GM06990 (cell line): ENCODE measurements at places on chromosomes 4 and X.

GRCh38 chr4:76895619-76896018 is 2.3 kb downstream of the SOWAHB start:
- DNase-seq: no peak

DNA sequence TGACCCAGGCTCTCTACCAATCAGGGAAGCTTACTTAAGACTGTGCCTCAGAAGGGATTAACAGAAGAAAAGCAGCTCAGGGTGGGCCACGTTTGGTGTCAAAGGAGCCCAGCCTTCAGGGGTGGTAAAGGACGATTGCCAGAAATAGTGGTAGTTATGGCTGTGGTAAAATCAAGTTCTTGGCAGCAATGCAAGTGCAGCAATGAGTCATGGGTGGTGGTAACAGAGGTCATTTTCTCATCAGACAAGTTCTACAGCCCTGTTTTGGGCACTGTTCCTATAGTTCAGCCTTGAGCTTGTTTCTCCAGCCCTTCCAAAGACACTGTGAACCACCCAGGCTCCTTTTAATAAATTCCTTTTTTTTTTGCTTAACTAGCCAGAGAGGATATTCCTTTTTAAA is 120.3 kb downstream of the EFHC2 start:
- DNase-seq: no peak

- DNase-seq: no peak
These were observed 3.5 kb downstream of the MND1 start for GRCh38 chr4:153348006-153348405.

DNA sequence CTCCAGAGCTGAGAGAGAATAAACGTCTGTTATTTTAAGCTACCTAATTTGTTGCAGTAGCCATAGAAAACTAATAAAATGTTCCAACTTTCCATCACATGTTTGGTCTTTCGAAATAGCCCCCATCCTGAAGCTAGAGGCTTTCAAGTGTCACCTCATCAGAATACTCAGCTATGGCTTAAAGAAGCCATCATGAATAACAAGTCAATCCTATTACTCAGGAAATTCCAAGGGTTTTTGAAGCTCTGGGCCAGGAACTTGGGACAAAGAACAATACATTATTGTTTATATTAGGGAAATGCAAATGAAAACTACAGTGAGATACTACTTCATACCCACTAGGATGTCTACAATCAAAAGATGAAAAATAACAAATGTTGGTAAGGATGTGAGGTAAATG is 42.2 kb downstream of the TBCK start:
- no peak for DNase-seq

DNA sequence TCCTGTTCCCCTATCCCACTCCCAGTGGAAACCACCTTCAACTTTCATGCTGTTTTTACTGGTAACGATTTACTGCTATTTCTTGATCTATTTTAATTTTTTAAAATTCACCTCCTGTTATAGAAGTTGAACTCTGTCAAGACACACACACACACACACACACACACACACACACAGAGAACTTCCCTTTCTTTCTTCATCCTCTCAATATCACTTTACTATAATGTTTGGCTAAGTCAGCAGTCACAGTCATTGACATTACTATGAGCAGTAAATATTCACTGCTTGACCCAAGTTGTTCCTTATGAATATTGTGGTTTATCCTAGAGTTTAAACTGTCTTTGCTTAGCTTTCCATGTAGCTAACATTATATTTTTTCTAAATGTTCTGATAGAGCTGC is 24.0 kb upstream of the SGMS2 start:
- no peak for DNase-seq

DNA sequence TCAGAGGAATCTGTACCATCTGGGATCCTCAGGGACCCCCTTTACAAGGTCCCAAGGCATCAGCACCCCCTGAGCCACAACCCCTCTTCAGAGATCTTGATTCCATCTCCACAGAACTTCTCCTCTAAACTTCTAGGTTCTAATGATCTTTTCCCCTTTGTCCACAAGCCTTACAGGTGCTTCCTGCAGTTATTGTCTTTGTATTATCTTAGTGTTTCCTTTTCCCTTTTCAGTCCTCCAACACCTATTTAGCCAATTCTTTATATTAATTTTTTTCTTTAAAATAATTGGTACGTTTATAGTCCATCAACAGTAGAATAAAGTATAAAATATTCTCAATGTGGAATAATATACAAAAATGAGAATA is 35.2 kb upstream of the FAM241A start:
- DNase-seq: no peak

DNA sequence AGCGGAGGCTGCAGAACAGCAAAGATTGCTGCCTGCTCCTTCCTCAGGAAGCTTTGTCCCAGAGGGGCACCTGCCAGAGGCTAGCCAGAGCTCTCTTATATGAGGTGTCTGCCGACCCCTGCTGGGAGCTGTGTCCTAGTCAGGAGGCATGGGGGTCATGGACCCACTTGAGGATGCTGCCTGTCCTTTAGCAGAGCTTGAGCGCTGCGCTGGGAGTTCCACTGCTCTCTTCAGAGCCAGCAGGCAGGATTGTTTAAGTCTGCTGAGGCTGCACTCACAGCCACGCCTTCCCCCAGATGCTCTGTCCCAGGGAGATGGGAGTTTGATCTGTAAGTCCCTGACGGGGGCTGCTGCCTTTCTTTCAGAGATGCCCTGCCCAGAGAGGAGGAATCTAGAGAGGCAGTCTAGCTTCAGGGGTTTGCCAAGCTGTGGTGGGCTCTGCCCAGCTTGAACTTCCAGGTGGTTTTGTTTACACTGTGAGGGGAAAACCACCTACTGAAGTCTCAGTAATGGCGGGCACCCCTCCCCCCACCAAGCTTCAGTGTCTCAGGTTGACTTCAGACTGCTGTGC is 10.9 kb downstream of the DCK start:
- peak; percentile 33 for DNase-seq

DNA sequence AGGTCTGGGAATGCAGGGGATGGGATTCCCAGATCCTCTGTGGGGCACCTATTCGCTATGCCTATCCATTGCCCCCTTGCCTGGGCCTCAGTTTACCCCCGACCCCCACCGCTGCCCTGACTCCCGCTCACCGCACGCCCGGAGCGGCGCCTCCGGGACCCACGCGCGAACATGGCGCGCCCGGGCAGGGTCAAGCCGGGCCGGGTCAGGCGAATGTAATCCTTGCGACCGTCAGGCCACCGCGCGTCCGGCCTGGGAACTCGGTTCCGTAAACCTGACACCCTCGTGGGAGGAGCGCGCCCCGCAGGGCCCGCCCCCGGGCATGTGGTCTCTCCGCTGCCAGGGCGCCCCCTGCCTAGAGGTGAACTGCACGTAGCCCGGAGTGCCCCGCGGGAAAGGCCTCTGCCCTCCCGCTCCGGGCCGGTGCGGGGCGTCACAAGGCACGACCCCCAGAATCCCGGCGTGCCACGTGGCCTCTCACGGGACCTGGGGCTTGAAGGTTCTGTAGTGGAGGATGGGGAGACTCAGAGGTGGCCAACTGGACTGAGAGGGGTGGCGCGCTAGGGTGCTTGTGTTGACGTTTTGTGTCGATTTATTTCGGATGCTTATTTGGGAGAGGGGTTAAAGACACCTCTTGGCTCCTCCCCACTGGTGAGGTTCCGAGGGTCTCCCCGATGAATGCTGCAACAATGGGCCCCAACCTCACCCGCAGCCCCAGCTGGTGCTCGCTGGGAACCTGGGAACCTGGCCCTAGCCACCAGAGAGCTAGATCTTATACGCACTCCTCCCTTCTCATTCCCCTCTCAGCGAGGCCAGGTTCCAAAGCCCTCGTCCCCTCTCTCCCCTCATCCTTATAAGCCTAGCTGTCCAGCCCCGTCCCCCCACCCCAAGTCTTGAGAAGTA is at the start of gene PRICKLE3:
TSS of gene PRICKLE3 (minus strand) at position 249 of the 903 bp plus-strand sequence. CDS start at position 173, 76 bp downstream.
- peak; percentile 87 for DNase-seq

DNA sequence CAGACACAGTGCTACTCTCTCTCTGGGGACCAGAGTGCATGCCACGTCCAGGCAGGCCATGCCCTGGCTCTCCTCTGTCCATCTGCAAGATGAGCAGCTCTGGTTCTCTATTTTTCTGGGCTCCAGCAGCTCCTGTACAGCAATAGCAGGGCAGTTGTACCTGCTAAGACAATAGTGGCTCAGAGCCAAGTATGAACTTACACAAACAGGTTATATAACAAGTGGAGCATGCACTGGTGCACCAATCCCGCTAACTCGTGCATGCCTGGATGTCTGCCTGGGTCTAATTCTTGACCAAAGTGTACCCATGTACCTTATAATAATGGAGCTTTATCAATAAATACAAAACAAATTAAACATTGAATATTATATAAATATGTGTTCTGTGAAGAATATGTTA is 392.3 kb downstream of the CENPC start:
- DNase-seq: no peak

DNA sequence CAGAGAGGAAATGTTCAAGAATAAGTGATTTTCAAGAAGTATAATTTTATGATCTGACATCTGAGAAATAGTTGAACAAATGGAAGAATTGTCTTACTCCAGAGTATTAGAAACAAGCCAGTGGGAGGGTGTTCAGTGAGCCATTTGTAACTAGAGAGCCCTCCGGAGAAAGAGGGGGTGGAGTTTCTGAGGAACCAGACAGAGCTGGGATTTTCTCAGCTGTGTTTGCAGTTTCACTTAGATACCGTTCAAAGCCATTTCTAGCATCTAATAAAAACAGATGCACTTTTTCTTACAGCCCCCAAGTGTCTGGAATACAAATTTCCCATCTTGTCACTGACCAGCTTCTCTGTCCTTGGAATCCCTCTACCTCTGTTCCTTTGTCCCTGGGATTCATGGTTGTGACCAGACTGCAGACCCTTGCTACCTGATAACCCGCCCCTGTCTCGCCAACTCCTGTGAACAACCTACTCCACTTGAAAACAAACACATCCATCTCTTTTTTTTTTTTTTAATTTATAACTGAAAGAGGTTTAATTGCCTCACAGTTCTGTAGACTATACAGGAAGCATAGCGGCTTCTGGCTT is 132.8 kb upstream of the KLF3 start:
- DNase-seq: no peak

DNA sequence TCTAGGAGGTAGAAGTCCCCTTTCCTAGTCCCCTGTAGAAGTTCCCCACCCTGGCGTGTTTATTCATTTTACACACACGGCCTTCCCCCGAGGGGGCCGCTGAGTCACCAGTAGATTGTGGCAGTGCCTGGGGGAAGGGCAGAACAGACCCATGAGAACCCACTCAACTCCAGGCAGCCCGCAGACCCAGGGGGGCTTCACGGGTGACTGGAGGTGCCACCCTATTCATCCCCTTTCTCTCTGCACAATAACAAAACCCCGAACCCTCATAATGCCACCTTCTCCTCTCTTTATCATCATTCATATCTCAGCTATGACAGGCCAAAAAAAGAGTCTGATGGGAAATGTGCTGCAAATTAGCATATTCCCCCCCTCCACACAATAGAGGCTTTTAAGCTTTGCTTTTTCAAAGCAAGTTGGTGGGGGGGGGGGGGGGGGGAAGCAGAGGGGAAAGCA is 20.4 kb upstream of the GPM6B start:
- DNase-seq: peak; percentile 12

GRCh38 chrX:5632061-5632614 is 596.5 kb downstream of the NLGN4X start:
- no peak for DNase-seq

- DNase-seq: no peak
These were observed 4.1 kb downstream of the FOXP3 start for GRCh38 chrX:49260221-49260985.

GRCh38 chrX:105190252-105190853 is 30.1 kb downstream of the TEX13A start:
- no peak for DNase-seq

DNA sequence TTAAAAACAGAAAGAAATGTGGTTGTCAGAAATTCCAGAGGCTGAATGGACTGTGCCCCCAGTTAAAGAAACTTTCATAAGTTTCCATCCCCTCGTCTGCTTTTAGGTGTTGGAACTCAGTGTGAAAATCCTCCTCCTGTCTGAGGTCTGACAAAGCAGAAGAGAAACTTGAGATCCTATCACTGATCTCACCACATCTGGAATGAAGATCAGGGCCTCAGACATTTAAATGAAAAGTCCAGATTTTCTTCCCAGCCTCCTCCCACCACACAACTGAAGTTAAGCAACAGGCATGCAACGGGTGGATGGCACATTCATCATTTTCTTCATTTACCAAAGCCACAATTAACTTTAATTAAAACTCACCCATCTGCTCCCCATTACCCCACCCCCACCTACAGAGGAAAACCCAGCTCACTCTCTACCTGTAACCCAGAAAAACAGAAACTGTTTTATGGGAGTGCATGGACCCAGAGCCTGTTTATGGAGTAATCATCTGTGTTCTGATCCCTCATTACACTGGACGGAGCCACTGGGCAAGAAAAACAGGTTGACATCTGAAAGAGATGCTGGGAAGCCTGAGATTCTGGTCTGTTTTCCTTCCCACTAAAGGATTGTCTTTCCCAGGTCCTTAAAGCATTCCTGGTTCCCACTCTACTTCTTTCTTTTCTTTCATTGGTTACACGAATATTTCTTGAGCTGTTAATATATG is 58.1 kb upstream of the HOPX start:
- no peak for DNase-seq

GRCh38 chrX:23503835-23504539 is 163.3 kb upstream of the PRDX4 start:
- no peak for DNase-seq
